Activated CD4-positive, alpha-beta T cell treated with anti-CD3 and anti-CD28 coated beads for 24 hours (primary cell): ENCODE measurements at places on chromosomes 6 and 20.

DNA sequence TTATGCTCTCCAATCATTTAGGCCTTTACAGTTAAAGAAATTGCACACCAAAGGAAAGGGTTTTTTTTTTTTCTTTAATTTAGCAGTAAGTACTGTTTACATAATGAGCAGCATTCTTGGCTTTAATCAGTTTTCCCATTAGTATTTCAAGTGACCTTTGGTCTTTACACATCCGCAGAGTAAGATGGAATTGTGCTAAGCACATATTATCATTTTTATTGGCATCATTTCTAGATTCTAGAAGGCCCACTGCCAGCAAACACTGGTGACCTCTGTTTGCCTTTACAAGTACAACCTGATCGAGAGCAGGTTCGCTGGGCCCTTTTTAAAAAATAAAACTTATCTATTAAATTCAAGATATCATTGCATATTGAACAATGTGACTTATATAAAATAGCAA lies 104.3 kb downstream of the ADGRG6 start:
- DNase-seq = no peak

DNA sequence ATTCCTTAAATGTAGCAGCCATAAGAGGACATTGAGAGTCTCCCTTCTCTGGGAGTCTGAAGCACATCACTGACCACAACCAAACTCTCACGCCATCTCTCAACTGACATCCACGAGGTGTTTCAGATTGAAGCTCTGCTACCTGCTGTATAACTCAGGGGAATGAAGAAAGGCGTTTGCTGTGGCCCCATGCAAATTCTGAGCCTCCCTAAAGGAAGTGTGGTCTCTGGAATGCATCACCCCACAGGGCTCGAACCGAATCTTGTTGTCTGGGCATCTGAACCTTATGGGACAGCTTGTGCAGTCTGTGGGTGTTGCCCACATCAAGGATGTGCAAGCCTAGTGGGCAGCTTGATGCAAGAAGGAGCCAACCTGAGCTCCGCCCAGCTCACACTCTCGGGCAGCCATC lies 10.9 kb downstream of the PMEPA1 start:
- DNase-seq = no peak

DNA sequence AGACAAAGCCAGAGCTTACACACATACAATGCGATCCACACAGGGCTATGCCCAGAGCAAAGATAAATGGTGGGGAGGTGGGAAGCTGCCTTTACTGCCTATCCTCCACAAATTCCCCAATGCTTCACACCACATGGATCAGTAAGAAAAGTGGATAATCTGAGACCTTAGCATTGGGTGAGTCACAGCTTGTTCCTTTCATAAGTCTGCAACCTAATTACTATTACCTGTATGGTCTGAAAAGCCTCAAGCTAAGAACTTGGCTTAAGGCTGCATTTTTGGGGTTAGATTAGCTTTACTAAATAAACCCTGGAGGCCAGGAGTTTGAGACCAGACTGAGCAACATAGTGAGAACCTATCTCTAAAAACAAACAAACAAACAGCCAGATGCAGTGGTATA lies 66.0 kb upstream of the BTBD3 start:
- no peak for DNase-seq

GRCh38 chr6:5622276-5623005 lies 361.1 kb downstream of the FARS2 start:
- DNase-seq = no peak

GRCh38 chr20:59399426-59400099 lies 99.2 kb downstream of the EDN3 start:
- DNase-seq = no peak

GRCh38 chr6:39104528-39104927 lies 10.5 kb downstream of the SAYSD1 start:
- no peak for DNase-seq

GRCh38 chr6:70196531-70196930 lies 106.4 kb downstream of the COL9A1 start:
- DNase-seq = no peak

DNA sequence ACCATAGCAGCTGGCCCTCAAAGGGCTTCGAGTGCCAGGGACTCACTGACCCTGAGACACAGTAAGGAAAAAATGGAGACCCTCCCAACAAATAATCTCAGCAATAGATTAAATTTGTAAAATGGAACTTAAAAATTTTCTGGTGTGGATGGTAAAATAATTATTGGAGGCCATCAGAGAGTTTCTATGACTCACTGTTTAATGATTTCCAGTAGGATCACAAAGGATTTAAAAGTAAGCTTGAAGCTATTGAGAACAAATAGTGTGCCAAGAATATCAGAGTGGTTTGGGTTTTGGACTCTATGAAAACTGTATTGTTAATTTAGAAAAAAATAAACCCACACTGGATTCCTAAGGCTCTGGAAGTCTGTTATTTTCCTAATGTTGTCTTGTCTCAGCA lies 115.2 kb upstream of the AKIRIN2 start:
- DNase-seq = no peak

DNA sequence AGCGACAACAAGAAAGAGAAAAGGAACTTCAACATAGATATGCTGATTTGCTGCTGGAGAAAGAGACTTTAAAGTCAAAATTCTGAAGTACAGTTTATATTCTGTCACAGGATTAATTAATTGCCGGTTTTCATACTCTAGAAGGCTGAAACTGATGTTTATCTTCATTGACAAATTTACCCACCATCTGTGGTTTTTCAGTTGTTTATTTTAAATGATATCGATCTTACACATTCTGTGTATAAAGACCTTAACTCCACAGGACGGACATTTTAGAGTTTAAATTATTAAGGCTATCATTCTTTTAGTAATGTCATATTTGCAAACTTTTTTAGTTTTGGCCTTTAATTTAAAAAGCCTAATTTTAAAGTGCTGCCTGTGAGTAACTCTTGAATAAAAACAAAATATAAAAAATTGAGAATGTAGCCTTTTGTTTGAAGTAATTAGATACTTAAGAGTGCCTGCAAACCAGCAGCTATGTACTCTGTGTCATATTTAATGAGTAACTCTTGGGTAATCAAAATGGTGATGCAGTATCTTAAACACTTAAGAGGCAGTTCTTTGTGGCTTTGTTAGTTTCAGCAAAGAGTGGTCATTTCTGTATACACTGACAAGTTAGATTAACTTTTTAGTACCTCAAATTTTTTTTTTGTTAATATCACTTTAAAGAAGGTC lies 59.3 kb downstream of the CDC5L start:
- no peak for DNase-seq

DNA sequence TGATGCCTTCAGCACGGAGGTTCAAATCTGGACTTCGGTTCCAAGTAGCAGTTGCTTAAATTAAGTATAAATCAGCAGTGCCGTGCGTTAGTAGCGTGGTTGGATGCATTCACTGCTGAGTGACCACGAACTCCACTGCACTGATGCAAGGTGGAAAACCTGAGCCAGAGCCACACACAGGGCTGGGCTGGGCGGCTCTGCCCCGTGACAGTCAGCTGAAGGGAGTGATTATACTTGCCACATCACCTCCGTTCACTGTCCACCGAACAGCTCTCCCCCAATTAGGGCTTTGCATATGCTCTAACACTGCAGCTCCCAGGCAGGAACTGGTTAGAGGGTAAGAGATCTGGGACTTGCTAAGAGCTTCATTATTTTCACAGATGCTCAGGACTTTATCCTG lies 22.2 kb downstream of the PPP1R3G start:
- no peak for DNase-seq

- no peak for DNase-seq
Observed at GRCh38 chr6:92848901-92849300, 570.5 kb downstream of the EPHA7 start.

GRCh38 chr6:5078121-5078669 lies 6.9 kb upstream of the PPP1R3G start:
- DNase-seq = no peak

DNA sequence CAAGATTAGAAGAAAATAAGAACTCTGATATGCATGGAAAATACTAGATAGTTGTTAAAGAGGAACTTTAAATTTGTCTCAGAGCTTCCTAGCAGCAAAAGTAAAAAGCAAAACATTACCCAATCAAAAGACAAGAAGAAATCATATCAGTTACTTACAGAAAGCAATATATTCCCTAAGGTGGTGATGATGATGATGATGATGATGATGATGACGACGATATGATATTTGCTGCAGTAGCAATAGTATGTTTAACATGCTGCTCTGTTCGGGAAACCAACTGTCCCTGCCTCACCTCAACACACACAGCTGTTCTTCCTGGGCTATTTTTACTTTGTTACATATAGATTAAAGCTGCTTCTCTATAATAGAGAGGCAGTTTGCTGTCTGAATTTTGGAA lies 12.0 kb upstream of the TBX18 start:
- no peak for DNase-seq

GRCh38 chr6:149843051-149843633 lies 21.0 kb downstream of the LRP11 start:
- DNase-seq = no peak

- no peak for DNase-seq
Observed at GRCh38 chr20:14986026-14986655, 648.7 kb upstream of the FLRT3 start.

GRCh38 chr6:157401734-157402338 lies 20.8 kb downstream of the ZDHHC14 start:
- DNase-seq = no peak

- no peak for DNase-seq
Observed at GRCh38 chr6:44641344-44642031, 254.0 kb downstream of the CDC5L start.
